ENCODE measurements at places on chromosomes 7 and 10.

- no peak for DNase-seq
Observed at GRCh38 chr7:4964506-4964905, 5.5 kb upstream of the MMD2 start.

- no peak for DNase-seq
Observed at GRCh38 chr7:152016947-152017346, 8.5 kb upstream of the GALNT11 start.

GRCh38 chr7:115047958-115048720 is 126.2 kb downstream of the MDFIC start:
- no peak for DNase-seq

GRCh38 chr7:7329326-7329725 is 147.0 kb downstream of the C1GALT1 start:
- no peak for DNase-seq

DNA sequence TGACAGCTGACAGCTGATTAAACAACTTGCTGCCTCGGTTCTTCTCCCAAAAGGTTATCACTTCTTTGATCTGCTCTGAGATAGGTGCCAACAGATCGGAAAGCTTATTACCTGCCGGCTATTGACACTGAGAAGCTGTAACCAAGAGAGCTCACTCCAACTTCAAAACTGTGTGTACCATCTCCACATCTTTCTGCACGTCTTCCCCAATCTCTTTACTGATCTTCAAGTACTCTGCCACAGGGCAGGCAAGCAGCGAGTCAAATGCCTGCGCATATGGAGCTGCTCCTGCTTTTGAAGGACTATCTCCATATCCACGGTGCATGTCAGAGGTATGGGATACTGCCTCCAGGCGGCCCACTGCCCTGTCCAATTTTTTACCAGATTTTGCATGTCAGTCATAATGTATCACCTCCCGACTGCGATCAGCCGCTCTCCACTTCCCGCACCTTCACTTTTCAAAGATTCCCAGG is 352 bp upstream of the ZNF485 start:
- no peak for DNase-seq

DNA sequence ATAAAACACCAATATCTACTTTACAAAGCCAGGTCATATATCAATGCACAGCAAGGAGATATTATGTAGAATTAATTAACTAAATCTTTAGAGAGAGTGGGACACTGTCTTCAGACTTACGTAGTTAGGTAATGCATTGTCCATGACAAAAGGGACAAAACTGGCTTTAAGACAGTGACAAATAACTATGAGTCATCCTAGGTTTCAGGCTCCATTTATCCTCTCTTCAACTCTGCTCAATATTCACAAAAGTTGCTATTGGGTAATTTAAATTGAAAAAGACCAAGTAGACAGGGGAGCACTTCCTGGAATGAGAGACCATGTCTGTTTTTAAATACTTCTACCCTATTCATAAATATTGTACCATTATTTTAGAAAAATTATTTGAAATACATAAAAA is 464.5 kb downstream of the ARL4A start:
- DNase-seq: no peak

- no peak for DNase-seq
Observed at GRCh38 chr10:52951824-52952223, 179.2 kb upstream of the MBL2 start.

DNA sequence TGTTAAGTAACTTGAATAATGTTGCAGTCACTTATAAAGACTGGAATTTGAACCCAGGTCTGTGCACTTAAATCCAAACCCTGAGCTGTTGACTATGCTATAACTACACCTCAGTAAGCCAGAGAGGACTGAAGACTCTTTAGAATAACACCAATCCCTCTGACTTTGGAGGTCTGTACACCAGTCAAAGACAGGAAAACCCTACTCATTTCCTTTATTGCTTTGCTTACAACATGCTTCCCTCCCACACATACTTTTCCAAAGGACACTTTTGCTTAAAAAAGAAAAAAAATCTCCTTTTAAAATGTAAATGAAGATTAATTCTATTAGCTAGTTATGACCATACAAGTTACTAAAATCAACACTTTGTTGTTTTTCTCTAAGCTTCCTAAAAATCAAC is 184.7 kb upstream of the KCTD7 start:
- DNase-seq: no peak

GRCh38 chr7:71278257-71278656 is 146.3 kb downstream of the GALNT17 start:
- no peak for DNase-seq

DNA sequence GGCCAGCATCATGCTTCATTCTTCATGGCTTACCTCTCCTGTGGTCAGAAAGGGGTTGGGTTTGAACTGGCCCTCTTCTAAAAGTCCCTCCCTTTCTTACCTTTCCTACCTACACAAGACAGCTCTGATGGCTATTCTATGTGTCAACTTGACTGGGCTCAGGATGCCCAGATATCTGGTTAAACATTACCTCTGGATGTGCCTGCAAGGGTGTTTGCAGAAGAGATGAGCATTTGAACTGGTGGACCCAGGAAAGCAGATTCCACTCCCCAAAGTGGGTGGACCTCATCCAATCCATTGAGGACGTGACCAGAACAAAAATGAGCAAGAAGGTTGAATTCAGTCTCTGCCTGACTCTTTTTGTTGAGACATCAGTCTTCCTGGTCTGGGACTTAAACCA is 79.0 kb upstream of the TCF7L2 start:
- no peak for DNase-seq

DNA sequence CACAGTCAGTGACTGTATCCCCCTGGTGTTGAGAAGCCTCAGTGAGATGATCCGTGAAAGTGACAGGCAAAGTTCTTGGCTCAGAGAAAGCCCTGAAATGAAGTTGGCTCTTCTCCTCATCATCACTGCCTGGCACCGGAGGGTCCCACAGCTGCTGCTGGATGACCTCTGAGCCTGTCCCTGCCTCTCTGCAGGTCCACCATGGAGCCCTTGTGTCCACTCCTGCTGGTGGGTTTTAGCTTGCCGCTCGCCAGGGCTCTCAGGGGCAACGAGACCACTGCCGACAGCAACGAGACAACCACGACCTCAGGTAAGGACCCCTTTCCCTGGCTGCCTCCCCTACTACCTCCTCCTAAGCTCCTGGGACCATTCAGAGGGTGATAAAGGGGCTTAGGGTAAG is 85.5 kb downstream of the MKI67 start:
- DNase-seq: no peak

GRCh38 chr7:116576350-116577319 is 51.8 kb downstream of the CAV1 start:
- no peak for DNase-seq

DNA sequence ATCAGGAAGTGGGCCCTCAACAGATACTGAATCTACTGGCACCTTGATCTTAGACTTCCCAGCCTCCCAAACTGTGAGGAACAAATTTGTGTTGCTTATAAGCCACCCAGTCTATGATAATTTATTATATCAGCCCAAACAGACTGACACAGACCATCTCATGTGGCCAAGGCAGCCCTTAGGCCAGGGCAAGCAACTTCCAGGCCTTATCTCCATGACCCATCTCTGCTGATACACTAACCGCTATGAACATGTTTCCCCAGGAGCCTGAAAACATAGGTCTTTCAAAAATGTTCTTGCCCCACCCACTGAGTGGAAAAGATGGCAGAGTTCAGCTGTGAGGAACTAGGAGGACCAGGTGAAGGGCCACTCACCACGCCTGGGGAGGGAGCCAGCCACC is 3.2 kb upstream of the BLOC1S2 start:
- DNase-seq: no peak

DNA sequence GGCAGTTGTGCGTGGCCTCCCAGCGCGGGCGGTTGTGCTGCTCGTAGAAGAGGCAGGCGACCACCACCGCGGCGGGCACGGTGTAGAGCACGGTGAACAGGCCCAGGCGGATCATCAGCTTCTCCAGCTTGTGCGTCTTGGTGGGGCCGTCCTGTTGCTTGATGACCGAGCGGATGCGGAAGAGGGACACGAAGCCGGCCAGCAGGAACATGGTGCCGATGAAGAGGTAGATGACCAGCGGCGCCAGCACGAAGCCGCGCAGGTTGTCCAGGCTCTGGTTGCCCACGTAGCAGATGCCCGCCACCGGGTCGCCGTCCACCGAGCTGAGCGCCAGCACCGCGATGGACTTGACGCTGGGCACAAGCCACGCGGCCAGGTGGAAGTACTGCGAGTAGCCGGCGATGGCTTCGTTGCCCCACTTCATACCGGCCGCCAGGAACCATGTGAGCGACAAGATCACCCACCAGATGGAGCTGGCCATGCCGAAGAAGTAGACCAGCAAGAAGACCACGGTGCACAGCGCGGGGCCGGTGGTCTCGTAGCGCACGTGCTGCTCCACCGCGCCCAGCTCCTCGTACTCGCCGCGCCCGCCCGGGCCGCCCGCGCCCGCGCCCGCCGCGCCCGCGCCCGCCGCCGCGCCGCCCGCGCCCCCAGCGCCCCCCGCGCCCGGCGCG is 2.2 kb downstream of the FZD8 start:
- DNase-seq: no peak

DNA sequence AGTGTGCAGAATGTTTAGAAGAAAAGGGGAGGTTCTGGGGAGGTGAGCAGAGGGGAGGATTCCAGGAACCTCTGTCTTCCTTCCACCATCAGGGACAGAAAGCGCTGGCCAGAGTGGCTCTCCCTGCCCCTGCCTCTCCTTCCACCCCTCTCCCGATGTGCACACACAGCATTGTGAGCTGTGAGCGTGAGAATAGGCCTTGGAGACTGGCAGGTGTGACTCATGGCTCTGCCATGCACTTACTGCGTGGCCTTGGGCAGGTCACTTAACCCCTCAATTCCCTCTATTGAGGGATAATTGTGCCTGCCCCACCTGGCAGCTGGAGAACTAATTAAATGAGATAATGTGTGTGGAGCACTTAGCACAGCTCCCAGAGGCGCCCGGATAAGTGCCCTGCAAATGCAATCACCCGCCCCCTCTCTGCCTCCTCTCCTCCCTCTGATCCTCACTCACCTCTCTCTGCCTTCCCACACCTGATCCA is 115.4 kb downstream of the ZMIZ1 start:
- no peak for DNase-seq

DNA sequence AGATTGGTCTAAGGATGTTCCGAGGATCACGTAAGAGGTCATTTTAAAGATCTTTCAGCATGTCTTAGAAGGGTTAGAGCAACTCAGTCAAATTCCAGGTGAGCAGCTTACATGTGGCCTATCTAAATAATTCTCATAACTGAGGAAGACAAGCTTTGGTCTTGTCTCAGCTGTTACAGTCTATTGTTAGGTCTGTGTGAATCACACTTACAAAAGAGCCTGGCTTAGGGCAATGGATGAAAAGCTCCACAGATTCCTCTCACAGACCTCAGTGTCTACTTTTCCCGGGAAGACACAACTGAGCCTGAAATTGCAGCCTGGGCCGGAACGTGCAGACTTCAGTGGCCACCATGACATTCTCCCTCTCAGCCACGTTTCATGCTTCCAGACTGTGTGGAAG is 173.1 kb downstream of the INHBA start:
- no peak for DNase-seq

DNA sequence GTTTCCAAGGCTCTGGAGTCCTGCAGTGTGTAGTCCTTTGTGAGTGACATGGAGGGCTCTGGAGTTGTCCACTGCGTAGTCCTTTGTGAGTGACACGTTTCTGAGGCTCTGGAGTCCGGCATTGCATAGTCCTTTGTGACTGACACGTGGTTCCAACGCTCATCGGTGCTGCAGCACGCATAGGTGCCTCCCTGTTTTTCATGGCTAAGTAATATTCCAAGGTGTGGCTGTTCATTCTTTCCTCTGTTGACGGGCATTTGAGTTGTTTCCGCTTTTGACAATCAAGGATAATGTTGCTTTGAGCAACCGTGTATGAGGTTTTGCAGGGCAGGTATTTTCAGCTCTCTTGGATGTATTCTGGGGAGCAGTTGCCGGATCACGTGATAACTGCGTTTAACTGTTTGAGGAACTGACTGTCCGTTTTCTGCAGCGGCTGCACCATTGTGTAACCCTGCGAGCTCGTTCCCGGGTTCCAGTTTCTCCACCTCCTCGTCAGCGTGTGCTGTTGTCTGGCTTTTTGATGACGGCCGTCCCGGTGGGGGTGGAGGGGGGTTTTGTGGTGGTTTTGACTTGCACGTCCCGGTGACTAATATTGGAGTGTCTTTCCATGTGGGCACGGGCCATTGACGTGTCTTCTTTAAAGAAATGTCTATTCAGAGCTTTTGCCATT is 21.1 kb downstream of the FAM20C start:
- DNase-seq: no peak

GRCh38 chr10:63210611-63211196 is 77.6 kb downstream of the NRBF2 start:
- no peak for DNase-seq

GRCh38 chr10:21518641-21519396 is 6.7 kb downstream of the SKIDA1 start:
- DNase-seq: no peak

GRCh38 chr7:41503438-41503837 is 199.5 kb downstream of the INHBA start:
- DNase-seq: no peak

GRCh38 chr7:155226261-155227003 is 71.2 kb upstream of the INSIG1 start:
- DNase-seq: no peak

DNA sequence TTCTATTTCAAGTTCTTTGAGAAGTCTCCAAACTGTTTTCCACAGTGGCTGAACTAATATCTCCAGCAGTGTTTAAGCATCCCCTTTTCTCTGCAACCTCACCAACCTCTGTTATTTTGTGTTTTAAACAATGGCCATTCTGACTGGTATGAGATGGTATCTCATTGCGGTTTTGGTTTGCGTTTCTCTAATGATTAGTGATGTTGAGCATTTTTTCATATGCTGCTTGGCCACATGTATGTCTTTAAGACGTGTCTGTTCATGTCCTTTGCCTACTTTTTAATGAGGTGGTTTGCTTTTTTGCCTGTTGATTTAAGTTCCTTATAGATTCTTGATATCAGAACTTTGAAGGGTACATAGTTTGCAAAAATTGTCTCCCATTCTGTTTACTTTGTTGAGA is 156.6 kb upstream of the IMMP2L start:
- no peak for DNase-seq

GRCh38 chr10:25304606-25305005 is 129.8 kb downstream of the GPR158 start:
- DNase-seq: no peak

DNA sequence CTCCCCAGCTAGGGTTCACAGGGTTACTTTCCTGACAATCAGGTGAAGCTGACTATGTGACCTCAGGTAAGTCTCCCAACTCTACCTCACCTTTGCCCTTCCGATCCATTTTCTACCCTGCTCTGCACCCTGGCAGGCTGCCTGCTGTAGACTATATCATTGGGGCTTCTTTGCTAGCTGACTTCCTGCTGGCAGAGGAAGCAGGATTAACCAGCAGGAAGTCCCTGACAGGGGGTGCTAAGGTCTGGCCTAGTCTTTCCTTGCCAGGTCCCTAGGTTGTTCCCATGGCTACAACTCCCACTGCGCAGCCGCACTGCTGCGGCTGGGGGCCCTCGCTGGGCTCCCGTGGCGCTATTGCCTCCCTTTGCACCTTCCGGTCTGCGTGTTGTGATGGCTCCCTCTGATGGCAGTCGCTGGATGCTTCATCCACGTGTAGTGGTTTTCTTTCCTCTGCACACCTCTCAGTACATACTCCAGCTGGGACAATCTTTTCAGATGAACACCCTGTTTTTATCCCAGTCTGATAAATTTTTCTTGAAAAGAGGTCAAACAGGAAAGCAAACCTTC is 365.9 kb downstream of the REEP3 start:
- DNase-seq: no peak

GRCh38 chr10:47030191-47030703 is 119.0 kb downstream of the PTPN20 start:
- no peak for DNase-seq
